A549 treated with GW870086 at 1 μM for 4 hours (cell line): ENCODE measurements at places on chromosomes 13 and 19. TPM values are rescaled to one million over a fixed set of nuclear protein-coding genes. Genes with fewer than 3 reads are reported as not detected.

The CCDC106 gene
- 13.7 to 19.1 TPM (median 18.0 TPM) in 5 replicates for total RNA-seq

The HAUS8 gene
- total RNA-seq = 11.0 to 14.2 TPM (median 14.0 TPM) in 5 replicates

The PLVAP gene
- total RNA-seq = not detected in 5 replicates

The MYO16 gene
- 0.03 to 0.09 TPM (median 0.06 TPM) in 5 replicates for total RNA-seq

The RNF113B gene
- not detected in 5 replicates for total RNA-seq

The ZNF439 gene
- total RNA-seq = not detected in 5 replicates

The KANK3 gene
- total RNA-seq = 3.7 to 6.7 TPM (median 4.6 TPM) in 5 replicates

The IPO5 gene
- total RNA-seq = 65.3 to 90.1 TPM (median 81.9 TPM) in 5 replicates

The LINGO3 gene
- not detected in 5 replicates for total RNA-seq

The CYP4F2 gene
- total RNA-seq = 0.08 to 0.49 TPM (median 0.30 TPM) in 4 of 5 replicates, not detected in the other

The REXO1 gene
- 16.1 to 22.6 TPM (median 19.0 TPM) in 5 replicates for total RNA-seq

The REEP6 gene
- 4.3 to 6.8 TPM (median 4.4 TPM) in 5 replicates for total RNA-seq

The PARP4 gene
- total RNA-seq = 41.2 to 53.2 TPM (median 49.8 TPM) in 5 replicates

The DPY19L3 gene
- 9.6 to 17.9 TPM (median 12.1 TPM) in 5 replicates for total RNA-seq

The ARGLU1 gene
- total RNA-seq = 28.9 to 34.6 TPM (median 32.7 TPM) in 5 replicates

The LRRC63 gene
- total RNA-seq = not detected in 5 replicates

The C1QTNF9 gene
- total RNA-seq = not detected in 5 replicates

The CCDC70 gene
- not detected in 5 replicates for total RNA-seq

The ZNF470 gene
- total RNA-seq = 1.4 to 1.8 TPM (median 1.6 TPM) in 5 replicates

The DCT gene
- total RNA-seq = not detected in 5 replicates

The FBXW9 gene
- 9.5 to 13.2 TPM (median 12.2 TPM) in 5 replicates for total RNA-seq

The ONECUT3 gene
- not detected in 5 replicates for total RNA-seq

The SLAIN1 gene
- total RNA-seq = 0.34 to 0.82 TPM (median 0.49 TPM) in 5 replicates

The ZNF296 gene
- total RNA-seq = 8.9 to 14.9 TPM (median 12.3 TPM) in 5 replicates

The TPTE2 gene
- not detected in 5 replicates for total RNA-seq

The CEACAM21 gene
- total RNA-seq = not detected in 5 replicates

The PABPC3 gene
- 0.10 to 0.20 TPM (median 0.16 TPM) in 5 replicates for total RNA-seq

The CRB3 gene
- total RNA-seq = 2.9 to 5.1 TPM (median 3.9 TPM) in 5 replicates

The KLK3 gene
- 0.17 TPM in 1 of 5 replicates, not detected in the others for total RNA-seq

The ZNF177 gene
- 0.22 to 0.64 TPM (median 0.59 TPM) in 5 replicates for total RNA-seq

The LCP1 gene
- total RNA-seq = 0.16 to 0.26 TPM (median 0.21 TPM) in 5 replicates

The ADPRHL1 gene
- 14.5 to 17.5 TPM (median 14.6 TPM) in 5 replicates for total RNA-seq

The IGFL3 gene
- 0.25 TPM in 1 of 5 replicates, not detected in the others for total RNA-seq

The ZNF90 gene
- not detected in 5 replicates for total RNA-seq

The COQ8B gene
- 74.3 to 95.8 TPM (median 86.7 TPM) in 5 replicates for total RNA-seq

The FXYD3 gene
- 0.39 to 0.46 TPM (median 0.42 TPM) in 3 of 5 replicates, not detected in the others for total RNA-seq

The PRTN3 gene
- total RNA-seq = 0.47 to 0.77 TPM (median 0.60 TPM) in 5 replicates

The PEAK3 gene
- total RNA-seq = 0.05 TPM in 1 of 5 replicates, not detected in the others

The ARMC6 gene
- 23.2 to 28.4 TPM (median 27.8 TPM) in 5 replicates for total RNA-seq

The SIGLEC8 gene
- not detected in 5 replicates for total RNA-seq

The APOC1 gene
- total RNA-seq = 111 to 136 TPM (median 124 TPM) in 5 replicates

The ZNF681 gene
- total RNA-seq = not detected in 5 replicates

The SPPL2B gene
- total RNA-seq = 12.8 to 21.8 TPM (median 21.6 TPM) in 5 replicates

The IGSF23 gene
- 0.41 to 0.66 TPM (median 0.59 TPM) in 5 replicates for total RNA-seq

The MAP3K10 gene
- total RNA-seq = 13.0 to 17.0 TPM (median 16.0 TPM) in 5 replicates

The CD22 gene
- total RNA-seq = 0.95 to 1.4 TPM (median 1.0 TPM) in 5 replicates
